Cortex of kidney (tissue), 1 donor: ENCODE measurements at places on chromosomes 1 and 21.

DNA sequence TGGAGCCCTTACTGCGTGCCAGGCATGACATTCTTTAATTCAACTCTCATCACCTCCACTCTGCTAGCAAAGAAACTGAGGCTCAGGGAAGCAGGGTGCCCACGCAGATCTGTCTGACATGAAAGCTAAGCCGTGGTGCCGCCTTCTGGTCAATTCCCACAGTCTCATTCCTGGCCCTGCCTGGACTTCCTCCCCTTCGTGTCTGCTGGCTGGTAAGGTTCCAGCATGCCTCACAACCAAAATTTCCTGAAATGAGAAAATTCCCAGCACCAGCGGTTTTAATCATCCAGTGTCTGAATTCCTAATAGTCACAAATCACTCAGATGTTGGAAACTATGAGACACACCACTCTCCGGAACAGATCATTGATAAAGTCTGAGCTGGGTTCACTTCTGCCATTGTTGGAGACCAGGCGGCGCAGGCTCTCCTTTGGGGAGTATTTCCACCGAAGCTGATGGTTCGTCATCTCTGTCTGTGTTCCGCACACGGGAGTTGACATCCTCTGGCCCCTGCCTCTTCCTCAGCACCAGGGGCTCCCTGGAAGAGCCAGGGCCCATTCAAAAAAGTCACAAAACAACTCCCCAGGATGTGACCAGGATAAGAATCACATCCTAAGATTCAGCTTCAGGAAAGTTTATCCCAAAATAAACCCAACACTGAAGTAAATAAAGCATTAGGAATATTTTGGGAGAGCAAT is 167.7 kb downstream of the PLPP3 start:
- DNase-seq, result no peak

- DNase-seq, result no peak
These were observed at the start of gene MANEAL for GRCh38 chr1:37793773-37794371. TSS of gene MANEAL (plus strand) at chr1:37793847. CDS start at chr1:37794183, 336 bp downstream.

- no peak for DNase-seq
These were observed 17.7 kb downstream of the IVL start for GRCh38 chr1:152926091-152926490.

- DNase-seq, result no peak
These were observed 12.2 kb downstream of the SCNN1D start for GRCh38 chr1:1292442-1292779.

DNA sequence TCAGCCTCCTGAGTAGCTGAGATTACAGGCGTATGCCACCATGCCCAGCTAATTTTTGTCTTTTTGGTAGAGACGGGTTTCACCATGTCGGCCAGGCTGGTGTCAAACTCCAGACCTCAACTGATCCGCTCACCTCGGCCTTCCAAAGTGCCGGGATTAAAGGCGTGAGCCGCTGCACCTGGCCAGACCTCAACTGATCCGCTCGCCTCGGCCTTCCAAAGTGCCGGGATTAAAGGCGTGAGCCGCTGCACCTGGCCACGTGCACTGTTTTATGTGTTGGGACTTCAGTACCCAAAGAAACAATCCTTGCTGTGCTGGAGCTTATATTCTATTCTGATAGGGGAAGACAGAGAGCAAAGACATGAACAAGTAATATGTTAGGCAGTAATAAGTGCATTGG is 10.1 kb downstream of the TRAF5 start:
- no peak for DNase-seq

- DNase-seq, result no peak
These were observed 112.3 kb downstream of the TSEN15 start for GRCh38 chr1:184163674-184164465.

- DNase-seq, result no peak
These were observed 64.0 kb downstream of the COL18A1 start for GRCh38 chr21:45468971-45469272.

GRCh38 chr1:63269571-63269970 is 52.8 kb upstream of the FOXD3 start:
- no peak for DNase-seq

- no peak for DNase-seq
These were observed at the start of gene IL19 for GRCh38 chr1:206770531-206771337. TSS of gene IL19 (plus strand) at chr1:206770773. CDS start at chr1:206836663, 65,890 bp downstream.

GRCh38 chr1:206835186-206835585 is 30.2 kb upstream of the IL20 start:
- no peak for DNase-seq

- no peak for DNase-seq
These were observed 9.2 kb upstream of the CPT2 start for GRCh38 chr1:53187401-53187800.

DNA sequence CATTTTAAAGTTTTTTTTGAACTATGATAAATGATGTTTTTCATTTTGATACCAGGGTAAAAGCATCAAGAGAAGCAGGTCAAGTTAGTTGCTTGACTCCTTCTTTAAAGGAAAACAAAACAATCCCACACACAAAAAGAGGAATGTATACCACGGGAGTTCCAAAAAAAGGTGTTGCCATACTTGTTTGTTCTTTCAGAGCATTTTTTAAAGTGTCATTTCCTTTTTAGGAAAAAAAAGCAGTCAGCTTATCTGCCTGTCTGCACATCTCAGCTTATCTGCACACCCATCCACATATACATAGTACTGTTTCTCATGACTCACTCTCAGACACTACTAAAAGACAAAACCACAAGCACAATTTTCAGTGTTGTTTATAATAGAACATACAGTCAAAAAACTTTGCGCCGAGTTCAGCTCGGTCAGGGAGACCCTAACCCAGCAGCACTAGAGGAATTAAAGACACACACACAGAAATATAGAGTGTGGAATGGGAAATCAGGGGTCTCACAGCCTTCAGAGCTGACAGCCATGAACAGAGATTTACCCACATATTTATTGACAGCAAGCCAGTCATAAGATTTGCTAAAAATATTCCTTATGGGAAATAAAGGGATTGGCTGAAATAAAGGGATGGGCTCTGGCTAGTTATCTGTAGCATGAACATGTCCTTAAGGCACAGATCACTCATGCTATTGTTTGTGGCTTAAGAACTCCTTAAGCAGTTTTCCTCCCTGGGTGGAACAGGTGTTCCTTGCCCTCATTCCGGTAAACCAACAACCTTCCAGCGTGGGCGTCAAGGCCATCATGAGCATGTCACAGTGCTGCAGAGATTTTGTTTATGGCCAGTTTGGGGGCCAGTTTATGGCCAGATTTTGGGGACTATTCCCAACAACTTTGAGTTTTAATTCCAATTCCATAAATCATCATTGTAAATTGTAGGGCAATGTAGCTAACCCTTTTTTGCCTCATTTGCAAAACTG is 11.4 kb upstream of the MNDA start:
- no peak for DNase-seq

- DNase-seq, result no peak
These were observed 49.7 kb downstream of the NTPCR start for GRCh38 chr1:232999956-233000625.

DNA sequence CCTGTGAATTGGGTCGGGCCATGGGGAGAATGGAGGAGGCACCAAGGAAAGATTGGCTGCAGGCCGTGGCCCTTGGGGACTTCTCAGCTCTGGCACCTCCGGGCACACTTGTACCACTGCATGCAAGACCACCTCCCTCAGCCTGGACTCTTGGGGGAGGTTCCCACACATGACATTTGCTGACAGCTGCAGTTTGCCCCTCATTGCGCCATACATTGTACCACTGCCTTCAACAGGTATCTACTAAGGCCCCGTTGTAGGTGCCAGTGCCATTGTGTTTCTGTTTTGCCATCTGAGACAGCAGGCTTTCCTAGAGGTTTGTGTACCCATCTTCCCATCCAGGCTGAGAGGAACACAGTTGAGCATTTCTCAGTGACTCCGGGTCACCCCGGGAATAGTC is 159.4 kb upstream of the TMEM51 start:
- DNase-seq, result no peak

GRCh38 chr1:172915271-172915670 is 135.5 kb downstream of the TNFSF18 start:
- no peak for DNase-seq

DNA sequence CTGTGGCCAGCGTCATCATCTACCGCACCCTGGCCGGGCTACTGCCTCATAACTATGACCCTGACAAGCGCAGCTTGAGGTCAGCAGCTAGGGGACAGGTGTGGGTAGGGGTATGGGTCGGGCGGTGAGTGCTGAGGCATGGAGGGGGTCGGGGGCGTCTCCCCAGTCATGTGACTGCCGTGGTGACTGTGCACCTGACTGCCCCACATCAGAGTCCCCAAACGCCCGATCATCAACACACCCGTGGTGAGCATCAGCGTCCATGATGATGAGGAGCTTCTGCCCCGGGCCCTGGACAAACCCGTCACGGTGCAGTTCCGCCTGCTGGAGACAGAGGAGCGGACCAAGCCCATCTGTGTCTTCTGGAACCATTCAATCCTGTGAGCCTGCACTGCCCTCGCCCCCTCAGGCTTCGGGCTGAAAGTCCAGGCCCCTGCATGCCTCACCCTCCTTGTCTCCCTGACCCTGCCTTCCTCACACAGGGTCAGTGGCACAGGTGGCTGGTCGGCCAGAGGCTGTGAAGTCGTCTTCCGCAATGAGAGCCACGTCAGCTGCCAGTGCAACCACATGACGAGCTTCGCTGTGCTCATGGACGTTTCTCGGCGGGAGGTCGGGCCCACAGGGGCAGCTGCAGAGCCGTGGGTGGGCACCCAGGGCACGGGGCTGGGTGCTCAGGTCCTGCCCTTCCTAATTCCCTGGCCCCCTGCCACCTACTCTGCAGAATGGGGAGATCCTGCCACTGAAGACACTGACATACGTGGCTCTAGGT is 13.5 kb downstream of the PSRC1 start:
- no peak for DNase-seq

GRCh38 chr1:90821152-90821787 is 104.2 kb upstream of the BARHL2 start:
- DNase-seq, result no peak

GRCh38 chr21:36882776-36883175 is 83.7 kb downstream of the HLCS start:
- no peak for DNase-seq

DNA sequence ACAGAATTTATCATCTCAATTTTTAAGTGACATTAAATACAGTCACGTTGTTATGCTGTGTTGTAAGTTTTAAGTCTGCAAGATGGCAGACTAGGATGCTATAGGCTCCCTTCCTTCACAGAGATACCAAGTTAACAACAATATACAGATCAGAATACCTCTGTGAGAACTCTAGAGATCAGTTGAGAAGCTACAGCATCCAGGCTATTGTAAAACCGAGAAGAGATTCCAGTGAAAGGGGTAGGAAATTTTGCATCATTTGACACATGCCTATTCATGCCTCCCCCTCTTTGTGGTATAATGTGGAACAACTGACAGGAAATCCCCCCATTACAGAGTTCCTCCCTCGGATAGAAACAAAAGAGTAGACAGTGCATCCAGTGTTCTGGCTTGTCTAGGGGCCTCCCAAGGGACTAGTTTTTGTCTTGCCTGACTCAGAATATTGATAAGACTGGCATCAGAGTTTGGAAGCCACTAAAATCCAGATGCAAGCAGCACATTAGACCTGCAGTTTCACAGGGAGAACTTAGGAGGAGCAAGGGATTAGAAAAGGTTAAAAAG is 80.6 kb downstream of the LBR start:
- no peak for DNase-seq

- DNase-seq, result no peak
These were observed 444.6 kb downstream of the NUF2 start for GRCh38 chr1:163766257-163766918.

DNA sequence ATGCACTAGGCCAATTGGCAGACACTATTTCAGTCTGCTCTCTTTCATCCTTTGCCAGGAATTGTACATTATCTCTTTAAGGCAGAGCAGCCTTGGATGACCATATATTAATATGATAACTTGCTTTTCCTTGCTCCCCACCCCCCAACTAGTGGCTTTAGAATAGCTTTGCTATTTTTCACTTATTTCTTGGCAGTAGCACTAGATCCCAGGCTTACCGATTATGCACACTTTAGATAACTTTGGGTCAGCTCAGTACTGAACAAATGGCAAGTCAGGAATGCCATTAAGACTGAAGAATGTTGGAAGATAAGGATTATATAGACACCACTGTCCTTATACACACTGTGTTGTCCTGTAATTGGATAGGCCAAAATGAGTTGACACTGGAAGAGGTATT is 146.4 kb downstream of the FGGY start:
- no peak for DNase-seq
